ENCODE measurements at places on chromosomes 7 and 10.

- DNase-seq = no peak
These were observed 250.1 kb downstream of the ABCA13 start for GRCh38 chr7:48421357-48421756.

GRCh38 chr7:45160417-45160881, 2.9 kb downstream of the RAMP3 start:
- DNase-seq = no peak

GRCh38 chr7:65971021-65971420, 11.0 kb downstream of the GUSB start:
- no peak for DNase-seq

GRCh38 chr10:60312818-60313588, 76.7 kb downstream of the ANK3 start:
- DNase-seq = no peak

GRCh38 chr10:120948889-120949608, 97.9 kb downstream of the WDR11 start:
- no peak for DNase-seq

GRCh38 chr7:13231216-13231615, 543.8 kb downstream of the ARL4A start:
- no peak for DNase-seq

GRCh38 chr7:159104188-159104920, 40.3 kb downstream of the VIPR2 start:
- DNase-seq = no peak

DNA sequence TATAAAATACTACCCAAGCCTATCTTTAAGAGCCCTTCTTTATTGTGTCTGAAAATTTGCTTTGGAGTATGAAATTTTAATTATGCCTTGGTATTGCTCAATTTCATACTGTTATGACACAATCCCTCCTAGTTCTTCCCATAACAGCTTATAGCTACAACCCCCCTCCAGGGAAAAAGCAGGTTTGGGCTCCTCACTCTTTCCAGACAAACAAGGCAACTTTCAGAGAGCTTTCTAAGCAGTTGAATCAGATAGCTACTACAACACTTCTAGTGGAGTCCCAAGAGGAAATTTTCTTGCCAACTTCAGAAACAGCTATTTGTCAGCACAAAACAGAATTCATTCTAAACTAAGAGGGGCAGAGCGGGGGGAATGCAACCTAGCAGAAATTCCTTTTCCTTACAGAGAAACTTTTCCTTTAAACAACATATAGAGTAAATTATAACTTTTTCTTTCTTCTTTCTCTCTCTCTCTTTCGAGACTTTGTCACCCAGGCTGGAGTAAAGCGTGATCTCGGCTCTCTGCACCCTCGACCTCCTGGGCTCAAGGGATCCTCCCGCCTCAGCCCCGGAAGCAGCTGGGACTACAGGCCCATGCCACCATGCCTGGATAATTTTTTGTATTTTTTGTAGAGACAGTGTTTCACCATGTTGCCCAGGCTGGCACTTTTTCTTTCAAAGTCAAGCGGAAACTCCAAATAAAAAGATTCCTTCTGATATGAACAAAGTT, 26.0 kb upstream of the JMJD1C start:
- no peak for DNase-seq

DNA sequence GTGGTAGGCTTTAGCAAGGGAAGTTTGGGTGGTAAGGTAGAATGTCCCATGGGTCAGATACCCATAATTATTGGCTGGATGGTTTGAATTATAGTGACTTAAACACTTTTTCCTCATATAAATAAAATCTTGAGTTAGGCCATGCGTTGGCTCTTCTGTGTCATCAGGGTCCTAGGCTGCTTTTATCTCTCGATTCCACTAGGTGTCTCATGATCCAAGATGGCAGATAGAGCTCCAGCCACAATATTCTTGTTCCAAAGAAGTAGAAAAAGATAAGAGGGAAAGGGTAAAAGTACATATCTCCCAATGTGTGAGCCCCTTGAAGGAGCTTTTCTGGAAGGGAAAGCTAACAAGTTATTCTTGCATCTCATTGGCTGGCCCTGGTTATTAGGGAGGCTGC, 144.7 kb downstream of the GRK5 start:
- DNase-seq = no peak

- no peak for DNase-seq
These were observed 163.5 kb upstream of the ZMIZ1 start for GRCh38 chr10:78905015-78905956.

DNA sequence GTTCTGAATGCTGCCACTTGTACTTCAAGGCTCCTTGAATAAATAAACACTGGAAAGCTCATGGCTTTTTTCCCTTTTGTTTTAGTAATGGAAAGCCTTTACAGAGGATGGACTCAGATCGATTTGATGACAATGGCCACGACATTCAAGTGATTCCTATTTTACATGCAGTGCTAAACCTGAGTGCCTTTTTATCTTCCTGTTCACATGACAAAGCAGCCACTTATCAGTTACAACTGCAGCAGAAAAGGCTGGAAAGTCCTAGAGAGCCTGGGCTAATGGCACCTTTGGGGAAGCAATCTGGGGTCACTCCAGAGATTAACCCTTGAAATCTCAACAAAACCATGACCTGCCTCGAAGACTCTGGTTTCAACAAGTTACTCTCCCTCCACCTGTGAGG, 249.0 kb upstream of the AUTS2 start:
- DNase-seq = no peak

DNA sequence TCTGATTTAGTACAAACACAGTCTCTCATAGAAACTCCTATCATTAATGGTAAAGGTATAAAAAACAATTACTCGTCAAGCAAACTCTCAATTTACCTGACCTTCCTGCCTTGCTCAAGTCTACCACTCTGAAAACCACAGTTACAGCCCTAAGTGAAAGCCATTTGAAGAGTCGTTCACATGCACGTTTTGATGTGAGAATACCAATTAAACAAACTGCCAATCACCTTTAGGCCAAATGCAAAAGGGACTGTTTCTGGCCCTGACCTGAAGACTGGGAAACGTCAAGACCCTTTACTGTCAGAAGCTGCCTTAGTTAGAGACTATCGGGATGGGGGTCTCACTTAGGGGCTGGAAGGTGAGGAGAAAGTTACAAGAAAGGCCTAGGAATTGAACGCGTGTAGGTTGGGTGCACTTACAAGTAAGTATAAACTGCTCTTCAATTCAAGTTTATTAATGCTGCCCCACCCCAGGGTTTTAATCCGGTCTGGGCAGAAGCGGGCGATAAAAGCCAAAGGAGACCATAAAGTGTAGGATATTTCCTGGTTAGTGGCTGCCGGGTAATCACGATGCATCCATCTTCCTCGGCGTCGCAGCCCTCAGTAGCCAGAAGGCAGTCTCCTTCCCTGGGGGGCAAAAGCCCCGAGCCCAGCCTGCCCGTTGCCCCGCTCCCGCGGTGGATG, 935 bp downstream of the TM9SF3 start:
- no peak for DNase-seq

DNA sequence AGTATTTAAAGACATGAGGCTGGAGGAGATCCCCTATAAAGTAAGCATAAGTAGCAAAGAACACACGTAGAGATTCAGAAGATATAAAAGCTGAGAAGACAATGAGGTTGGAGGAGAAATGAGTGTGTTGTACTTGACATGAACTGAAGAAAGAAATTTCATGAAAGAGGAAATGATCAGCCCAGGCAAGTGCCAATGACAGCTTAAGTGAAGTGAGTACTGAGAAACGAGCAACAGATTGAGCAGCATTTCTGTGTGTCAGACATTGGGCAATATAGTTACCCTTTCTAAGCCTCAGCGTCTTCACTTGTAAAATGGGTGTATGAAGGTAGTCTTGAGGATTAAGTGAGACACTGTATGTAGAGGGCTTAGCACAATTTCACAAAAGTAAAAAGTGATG, 4.8 kb upstream of the LIPA start:
- DNase-seq = no peak

- no peak for DNase-seq
These were observed 66.8 kb upstream of the DNAJB6 start for GRCh38 chr7:157270060-157270444.

DNA sequence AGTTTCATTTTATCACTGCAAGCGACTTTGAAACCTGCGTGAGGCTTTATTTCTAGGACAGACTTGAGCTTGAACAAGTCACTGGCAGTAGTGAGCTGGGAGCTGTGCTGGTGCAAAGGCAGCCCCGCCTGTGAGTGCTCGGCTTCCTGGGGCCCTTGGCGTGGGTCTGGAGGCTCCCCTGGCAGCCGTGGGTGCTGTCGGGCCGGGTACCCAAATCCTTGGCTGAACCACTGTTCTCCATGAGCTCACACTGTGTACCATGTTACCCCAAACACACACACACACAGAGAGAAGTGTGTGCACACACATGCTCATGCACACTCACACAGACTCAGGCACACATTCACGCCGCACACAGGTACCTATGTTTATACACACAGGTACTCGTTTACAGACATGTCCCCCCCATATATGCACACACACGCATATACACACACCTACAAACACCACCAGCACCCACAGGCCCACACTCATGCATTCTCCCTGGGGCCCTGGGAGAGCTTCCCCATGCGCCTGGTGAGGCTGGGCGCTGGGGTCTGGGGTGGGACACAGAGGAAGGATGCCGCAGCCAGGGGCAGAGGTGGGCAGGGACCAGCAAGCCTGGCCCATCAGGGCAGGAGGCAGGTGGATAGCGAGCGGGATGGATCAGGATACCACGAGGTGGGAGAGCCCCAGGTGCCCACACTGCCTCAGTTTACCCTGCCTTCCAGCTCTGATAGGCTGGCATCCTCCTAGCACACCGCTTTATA, 158.8 kb downstream of the ADARB2 start:
- no peak for DNase-seq

- DNase-seq = no peak
These were observed 170.4 kb downstream of the MAGI2 start for GRCh38 chr7:79282882-79283602.

Data from NCI-H446 (cell line).